ENCODE measurements at places on chromosomes 12 and 14.
A peak's percentile ranks its signal among the peaks of the same experiment; 100 is the strongest.

GRCh38 chr12:29672580-29672979 is 111.2 kb downstream of the TMTC1 start:
- DNase-seq = no peak

- DNase-seq = no peak
These were observed 15.0 kb downstream of the GABARAPL1 start for GRCh38 chr12:10227648-10228047.

- no peak for DNase-seq
These were observed 480.6 kb downstream of the ZFP36L1 start for GRCh38 chr14:68312300-68312699.

- DNase-seq = no peak
These were observed 269.7 kb downstream of the TTC6 start for GRCh38 chr14:37864861-37865718.

- DNase-seq = no peak
These were observed 5.5 kb downstream of the OR6C3 start for GRCh38 chr12:55336002-55336401.

DNA sequence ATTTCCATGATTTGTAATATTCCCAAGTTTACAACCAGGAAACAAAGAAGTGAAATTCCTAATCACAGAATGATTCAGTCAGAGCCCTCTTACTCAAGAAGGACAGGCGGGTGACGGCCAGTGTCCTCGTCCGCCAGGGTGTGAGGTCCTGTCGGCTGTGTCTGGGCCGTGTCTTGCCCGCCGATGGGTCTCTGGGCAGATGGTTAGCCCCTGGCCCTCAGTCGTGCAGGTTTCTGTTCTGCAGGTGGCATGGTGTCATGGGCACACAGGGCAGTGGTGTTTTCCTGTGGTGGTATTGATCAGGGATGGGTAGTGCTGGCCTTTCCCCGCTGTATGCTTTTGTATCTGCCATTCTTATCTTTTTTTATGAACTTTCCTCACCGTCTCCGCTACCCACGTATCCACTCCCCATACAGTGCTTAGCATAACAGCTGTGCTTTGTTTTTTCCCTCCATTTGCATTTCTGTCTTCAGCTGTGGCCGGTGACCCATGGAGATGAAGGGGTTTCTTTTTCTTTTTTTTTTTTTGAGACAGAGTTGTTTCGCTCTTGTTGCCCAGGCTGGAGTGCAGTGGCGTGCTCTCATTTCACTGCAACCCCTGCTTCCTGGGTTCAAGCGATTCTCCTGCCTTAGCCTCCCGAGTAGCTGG is 100.7 kb downstream of the TSPAN9 start:
- DNase-seq = no peak

- no peak for DNase-seq
These were observed 35.1 kb upstream of the RPL10L start for GRCh38 chr14:46686652-46687051.

- no peak for DNase-seq
These were observed 186.2 kb downstream of the SYNE2 start for GRCh38 chr14:64038841-64039542.

- DNase-seq = no peak
These were observed 65.4 kb downstream of the ACSM4 start for GRCh38 chr12:7369274-7369729.

DNA sequence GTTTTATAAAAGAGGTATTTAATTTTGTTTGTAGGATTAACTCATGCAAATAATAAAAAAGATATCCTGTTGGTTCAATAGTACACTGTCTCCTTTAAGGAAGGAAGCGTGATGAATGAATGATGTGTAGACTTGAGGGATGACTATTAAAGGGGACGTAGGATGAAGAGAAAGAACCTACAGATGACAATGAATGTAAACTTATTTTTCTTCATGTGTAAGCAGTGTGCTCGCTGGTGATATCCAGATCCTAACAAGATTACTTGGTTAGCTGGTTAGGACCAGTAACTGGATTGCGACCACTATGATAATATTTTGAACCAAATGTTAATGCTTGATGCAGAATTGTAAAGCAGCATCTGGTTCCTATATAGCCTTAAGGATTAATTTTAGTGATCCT is 2.6 kb downstream of the ARF6 start:
- DNase-seq = no peak

DNA sequence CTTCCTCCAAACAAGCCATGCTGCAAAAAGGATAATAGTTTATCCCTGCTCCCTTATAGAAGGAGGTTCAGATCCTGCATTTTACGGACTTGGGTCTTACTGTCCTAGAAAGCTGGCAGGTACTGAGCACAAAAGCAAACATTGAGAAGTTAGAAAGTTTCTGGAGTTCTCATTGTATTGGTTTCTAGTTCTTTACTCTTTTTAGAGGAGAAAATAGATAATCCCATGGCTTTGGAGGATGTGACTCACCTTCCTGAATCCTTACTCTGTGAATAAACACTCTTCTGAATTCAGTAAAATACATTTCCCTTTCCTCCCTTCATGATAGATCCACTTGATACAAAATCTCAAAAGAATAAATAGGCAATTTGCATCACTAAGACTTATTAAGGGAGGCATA is 188.9 kb downstream of the NPAS3 start:
- no peak for DNase-seq

DNA sequence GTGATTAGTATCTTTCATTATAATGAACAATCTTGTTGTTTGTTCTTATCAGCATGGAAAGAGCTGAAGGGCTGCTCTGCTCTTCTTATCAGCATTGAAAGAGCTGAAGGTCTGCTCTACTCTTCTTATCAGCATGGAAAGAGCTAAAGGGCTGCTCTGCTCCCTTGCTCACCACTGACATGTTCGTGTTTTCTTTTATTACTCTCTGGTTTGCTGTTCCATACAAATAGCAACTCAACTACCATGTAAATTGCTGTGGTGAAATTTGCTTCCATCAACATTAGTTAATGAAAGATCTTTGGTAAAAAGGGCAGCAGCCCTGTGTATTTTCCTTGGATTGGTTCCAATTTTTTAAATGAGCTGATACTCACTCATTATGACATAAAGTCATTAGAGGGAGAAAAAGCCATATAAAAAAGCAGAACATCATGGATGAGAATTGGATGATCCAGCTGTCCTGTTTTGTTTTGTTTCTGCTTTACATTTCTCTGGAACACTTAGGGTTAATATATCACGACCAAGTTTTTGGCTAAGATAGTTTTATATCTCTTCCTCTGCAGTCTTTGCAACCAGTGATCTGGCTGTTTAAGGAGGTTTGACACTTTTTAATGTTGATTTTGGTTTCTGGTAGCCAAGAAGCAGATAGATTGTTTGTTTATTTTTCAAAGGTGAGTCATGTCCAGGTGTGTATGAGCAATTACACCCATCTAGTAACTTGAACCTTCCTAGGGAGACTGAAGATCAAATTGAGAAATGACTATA is 356.6 kb downstream of the CEP128 start:
- no peak for DNase-seq

DNA sequence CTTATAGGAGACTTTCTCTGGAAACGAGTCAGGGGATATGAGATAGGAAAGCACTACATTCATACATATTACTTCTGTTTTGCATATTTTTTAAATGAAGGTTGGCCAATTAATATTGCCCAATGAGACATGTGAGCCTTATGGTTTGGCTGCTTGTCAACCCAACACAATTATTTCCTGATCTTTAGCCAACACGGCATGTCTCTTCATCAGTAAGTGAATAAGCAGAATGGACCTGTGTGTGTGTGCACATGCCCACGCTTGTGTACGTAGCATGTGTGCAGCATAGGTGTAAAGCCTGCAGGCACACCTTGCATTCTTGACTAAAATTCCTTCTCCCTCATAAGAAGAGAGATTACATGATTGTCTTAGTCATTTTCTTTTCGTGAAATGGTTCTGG is 88.3 kb downstream of the STON2 start:
- no peak for DNase-seq

GRCh38 chr14:57189070-57189469 is 79.6 kb downstream of the EXOC5 start:
- DNase-seq = no peak

DNA sequence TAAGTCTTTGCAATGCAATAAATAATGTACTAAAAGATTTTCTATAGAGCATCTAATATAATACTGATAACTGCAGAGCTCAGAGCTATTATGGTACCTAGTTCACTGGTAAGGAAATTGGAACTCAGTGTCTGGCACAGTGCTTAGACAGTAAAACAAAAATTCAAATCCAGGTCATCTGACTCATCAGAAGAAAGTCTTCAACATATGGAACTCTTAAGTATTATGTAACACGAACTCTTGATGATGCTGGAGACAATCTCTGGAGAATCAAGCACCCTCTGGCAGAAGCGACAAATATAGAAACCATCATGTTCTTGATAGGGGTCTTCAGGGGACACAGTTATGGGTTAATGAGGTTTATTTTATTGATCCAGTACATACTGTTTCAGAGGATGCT is 37.3 kb upstream of the TRHDE start:
- DNase-seq = no peak

GRCh38 chr14:81509838-81510452 is 23.7 kb downstream of the SEL1L start:
- DNase-seq = no peak

- no peak for DNase-seq
These were observed 218.4 kb upstream of the C14orf180 start for GRCh38 chr14:104361101-104361591.

GRCh38 chr14:53894456-53894855 is 62.2 kb downstream of the BMP4 start:
- no peak for DNase-seq

- DNase-seq = no peak
These were observed 17.1 kb downstream of the FOS start for GRCh38 chr14:75295491-75296345.

DNA sequence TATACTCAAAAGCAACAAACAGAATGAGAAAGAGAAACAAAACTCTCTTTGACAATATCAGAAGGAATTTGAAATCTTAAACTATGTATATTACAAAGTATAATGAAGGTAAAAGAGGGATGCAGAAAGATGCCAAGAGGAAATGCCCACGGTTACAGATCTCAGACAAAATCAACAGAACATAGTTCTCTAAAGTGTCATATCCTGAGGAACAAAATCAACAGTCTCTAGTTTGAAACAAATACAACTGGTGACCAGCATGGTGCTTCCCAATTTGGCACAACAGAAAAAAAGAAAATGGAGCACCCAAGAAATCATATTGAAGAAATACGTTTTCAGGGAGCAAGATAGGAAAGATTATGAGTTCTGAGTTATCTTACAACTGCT is 116.5 kb downstream of the METTL25 start:
- no peak for DNase-seq

DNA sequence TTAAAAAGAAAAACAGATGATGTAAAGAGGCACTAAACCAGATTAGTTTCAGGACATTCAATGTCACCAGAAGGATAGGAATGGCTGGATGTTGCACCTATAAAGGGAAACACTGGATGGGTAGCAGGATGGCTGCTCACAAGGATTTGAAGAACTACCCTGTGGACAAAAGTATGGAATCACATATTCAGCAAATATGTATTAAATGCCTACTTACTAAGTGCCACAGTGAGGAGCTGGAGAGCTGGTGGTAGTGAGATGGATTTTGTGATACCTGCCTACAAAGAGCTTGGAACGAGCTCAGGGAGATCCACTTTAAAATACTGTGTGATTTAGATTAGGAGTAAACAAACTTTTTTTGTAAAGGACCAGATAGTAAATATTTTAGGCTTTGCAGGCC is 316.2 kb downstream of the PAWR start:
- DNase-seq = no peak

DNA sequence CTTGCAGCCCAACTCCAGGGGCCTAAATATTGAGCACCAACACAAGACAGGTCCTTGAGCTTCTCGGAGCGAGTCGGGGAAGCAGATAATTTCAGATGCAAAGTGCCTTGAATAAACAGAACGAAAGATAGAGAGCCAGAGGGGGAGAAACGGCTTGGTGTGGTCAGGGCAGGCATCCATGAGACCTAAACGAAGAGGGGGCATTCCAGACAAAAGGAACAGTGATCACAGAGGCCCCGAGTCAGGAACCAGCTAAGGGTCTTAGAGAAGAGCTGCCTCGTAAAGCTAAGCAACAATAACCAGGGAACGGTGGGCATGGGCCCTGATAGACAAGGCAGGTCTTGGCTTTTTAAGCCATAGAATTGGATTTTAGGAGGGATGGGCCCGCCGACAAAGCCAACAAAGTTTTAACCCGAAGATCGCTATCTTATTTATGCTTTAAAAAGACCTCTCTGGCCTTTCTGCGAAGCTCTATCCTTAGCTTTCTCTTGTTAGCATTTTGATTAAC is 421 bp upstream of the ACADS start:
- DNase-seq = no peak

DNA sequence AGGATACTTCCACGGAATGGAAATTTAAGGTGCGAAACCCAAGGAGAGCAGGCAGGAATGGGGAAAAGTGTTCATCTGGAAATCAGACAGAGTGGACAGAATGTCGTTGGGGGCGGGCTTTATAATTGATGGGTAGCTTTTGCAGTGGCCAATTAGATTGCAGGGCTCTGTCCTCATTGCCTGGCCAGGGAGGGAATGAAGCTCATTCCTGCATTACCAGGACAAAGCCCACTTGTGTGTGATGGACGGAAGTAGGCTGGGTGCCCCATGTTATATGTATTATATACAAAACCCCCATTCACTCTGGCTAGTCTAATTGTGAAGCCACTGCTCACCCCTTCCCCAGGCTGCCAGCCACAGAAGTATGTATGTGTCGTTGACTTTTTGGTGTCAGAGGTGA is 23.6 kb downstream of the ZNF664 start:
- peak; percentile 20 for DNase-seq

GRCh38 chr12:32761716-32762115 is 6.0 kb upstream of the YARS2 start:
- DNase-seq = no peak

- no peak for DNase-seq
These were observed 45.4 kb downstream of the APPL2 start for GRCh38 chr12:105190530-105190929.

DNA sequence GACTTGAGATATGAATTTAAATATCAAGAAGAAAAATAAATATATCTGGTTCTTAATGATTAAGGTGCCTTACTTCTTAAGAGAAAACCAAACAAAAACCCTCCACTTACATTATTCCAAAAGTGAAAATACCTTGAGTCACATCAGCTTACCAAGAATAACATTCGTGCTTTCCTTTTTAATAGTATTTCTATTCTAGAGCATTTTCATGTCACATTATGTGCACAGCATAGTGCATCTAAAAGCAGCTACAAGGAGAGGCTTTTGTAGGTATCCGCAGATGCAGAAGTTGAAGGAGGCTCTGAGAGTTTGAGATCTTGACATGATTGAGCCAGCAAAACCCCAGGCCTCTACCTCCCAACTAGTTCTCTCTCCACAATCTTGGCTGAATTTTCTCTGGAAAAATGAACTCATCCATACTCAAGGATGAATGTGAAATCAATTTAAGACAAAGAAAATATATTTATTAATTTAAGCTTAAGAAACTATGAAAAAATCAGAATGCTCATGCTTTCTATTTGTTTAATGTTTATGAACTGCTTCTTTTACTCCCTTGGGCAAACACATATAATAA is 275.0 kb downstream of the AKAP6 start:
- no peak for DNase-seq

DNA sequence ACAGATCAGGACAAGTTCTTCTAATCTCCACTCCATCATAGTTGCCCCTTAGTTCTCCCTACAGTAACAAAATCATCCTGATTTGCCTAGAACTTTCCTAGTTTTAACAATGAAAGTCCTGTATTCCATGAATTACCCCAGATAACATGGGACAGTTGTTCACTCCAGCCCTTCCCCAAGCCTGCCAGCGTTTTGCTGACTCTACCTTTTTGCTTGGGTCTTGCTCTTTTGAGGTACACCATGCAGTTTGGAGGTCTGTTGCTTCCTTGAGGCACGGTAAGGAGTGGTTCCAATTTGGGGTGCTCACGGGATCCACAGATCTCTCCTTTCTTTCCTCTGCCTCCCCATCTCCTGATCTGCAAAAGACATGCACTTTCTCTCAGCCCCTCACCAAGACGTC is 61.6 kb upstream of the DYRK2 start:
- DNase-seq = no peak
